ENCODE measurements at places on chromosomes 3 and 15. TPM values are rescaled to one million over a fixed set of nuclear protein-coding genes. Genes with fewer than 3 reads are reported as not detected.

CD80 gene
- total RNA-seq: not detected

CDCP1 gene
- total RNA-seq: 0.48 TPM

GOLGA8S gene
- total RNA-seq: 2.8 TPM

GPR171 gene
- 8.2 TPM for total RNA-seq

TOMM70 gene
- total RNA-seq: 19.1 TPM

LRTM1 gene
- total RNA-seq: not detected

GATM gene
- total RNA-seq: 2.1 TPM

FRMD5 gene
- not detected for total RNA-seq

All from natural killer cell (primary cell).